ENCODE measurements at places on chromosomes 13 and 19.

GRCh38 chr19:33325920-33326319 is 23.6 kb upstream of the CEBPA start:
- DNase-seq = no peak

- DNase-seq = no peak
Observed at GRCh38 chr13:87778128-87778527, 107.0 kb downstream of the SLITRK5 start.

GRCh38 chr19:37973666-37974065 is 66.7 kb downstream of the SIPA1L3 start:
- no peak for DNase-seq

DNA sequence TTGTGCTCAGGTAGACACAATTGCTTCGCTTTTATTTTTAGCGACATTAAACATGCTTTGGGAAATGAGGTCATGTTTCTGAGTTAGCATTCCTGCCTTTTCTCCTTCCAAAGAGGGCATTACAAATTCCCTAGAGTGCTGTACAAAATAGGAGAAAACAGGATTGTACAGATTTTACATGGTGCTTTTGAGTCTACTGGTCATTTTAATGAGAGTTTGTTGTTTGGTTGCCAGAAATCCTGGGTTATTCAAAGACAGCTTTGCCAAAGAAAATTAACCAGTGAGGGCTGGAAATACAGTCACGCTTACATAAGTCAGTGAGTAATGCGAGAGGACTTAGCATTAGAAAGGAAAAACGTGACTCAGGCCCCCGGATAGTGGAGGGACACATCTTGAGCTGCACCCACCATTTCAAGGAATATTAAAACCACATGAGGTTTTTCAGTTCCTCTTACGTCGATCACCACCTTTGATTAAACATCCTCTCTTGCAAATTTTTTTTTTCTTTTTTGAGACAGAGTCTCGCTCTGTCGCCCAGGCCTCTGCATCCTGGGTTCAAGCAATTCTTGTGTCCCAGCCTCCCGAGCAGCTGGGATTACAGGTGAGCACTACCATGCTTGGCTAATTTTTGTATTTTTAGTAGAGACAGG is 55.4 kb downstream of the SACS start:
- DNase-seq = peak; percentile 81

- DNase-seq = no peak
Observed at GRCh38 chr13:99962242-99962641, 9.3 kb downstream of the ZIC5 start.

GRCh38 chr19:5822181-5822844 is 17.2 kb downstream of the FUT6 start:
- DNase-seq = no peak

GRCh38 chr13:114105521-114106225 is 26.8 kb downstream of the RASA3 start:
- DNase-seq = no peak

DNA sequence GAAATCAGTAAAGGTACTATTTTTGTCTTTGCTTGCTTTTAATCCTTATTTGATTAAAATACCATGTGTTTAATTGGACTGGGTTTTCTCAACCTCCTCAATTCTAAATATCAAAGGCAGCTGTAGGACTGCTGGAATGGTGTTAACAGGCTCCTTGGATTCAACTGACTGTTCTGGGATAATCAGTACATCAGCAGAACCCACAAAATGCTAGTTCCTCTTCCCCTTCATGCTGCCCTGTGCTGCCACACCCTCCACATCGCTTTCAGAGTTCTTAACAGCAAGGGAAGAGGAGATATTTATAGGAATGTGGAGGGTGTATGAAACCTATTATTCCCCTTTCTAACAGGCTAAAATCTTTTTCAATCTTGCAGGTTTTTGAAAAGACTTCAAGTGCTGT is 82.4 kb downstream of the KCTD12 start:
- DNase-seq = no peak

DNA sequence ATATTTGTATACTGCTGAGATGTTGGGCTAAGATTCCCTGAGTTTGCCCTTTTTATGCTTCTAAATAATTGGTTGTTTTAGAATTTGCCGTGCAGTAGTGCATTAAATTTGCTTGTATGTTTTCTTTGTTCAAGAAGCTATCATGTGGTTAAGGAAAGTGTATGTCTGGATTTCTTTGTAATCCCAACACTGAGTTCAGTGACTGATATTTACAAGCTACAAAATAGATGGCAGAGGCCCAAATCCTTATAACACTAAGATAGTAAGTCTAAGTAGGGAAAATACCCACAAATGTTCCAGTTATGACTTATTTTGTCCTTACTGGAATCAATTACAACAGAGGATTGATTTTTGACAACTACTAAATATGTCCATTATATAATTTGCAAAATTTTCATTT is 435.0 kb upstream of the KLF12 start:
- no peak for DNase-seq

DNA sequence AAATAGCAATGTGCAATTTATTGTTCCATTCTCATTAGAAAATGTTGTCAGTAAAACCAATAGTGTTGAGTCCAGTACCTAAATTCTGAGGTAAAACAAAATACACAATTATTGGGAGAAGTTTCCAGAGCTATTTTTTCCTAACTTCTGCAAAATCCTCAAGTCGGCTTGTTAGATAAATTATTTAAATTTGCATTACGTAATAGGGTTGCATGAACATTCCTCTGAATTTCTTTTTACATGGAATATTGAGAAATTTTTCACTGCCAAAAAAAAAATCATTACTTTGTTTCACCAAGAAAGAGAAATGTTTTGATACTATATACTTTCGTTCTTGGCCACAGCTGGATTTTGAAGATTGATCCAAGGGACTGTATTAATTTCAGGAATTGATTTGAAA is 1.5 kb downstream of the ZNF507 start:
- DNase-seq = no peak

DNA sequence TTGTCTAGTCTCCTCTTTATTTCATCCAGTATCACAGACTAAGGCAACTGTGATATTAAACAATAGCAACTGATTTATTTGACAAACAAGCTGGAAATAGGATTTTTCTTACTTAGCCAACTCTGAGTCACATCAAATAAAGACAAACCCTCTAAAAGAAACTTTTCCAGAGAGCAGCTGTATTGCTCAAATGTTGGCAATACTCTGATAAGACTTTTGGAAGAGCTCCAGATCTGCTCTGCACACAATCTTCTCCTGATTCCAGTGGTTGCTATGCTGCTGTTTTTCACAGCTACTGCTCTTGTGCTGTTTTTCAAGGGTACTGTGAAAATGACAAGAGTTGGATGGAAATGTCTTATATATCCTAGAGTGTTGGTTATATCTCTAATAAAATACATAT is 1479.2 kb downstream of the SLITRK5 start:
- no peak for DNase-seq

DNA sequence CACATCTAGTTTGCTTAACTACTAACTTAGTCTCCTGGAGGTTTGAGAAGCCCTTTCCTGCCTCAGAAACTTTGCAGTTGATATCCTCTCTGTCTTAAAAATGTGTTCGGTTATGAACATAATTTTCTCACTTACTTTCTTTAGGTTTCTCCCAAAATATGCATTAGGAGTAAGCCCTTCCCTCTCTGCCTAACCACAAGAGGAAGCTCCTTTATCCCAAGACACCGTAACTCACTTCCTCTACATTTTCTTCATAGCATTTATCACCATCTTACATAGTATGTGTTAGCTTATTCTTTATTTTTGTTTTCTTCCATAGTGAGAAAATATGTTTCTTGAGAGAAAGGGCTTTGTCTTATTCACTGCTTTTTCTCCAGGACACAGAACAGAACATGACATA is 952.5 kb upstream of the ATXN8OS start:
- DNase-seq = no peak

DNA sequence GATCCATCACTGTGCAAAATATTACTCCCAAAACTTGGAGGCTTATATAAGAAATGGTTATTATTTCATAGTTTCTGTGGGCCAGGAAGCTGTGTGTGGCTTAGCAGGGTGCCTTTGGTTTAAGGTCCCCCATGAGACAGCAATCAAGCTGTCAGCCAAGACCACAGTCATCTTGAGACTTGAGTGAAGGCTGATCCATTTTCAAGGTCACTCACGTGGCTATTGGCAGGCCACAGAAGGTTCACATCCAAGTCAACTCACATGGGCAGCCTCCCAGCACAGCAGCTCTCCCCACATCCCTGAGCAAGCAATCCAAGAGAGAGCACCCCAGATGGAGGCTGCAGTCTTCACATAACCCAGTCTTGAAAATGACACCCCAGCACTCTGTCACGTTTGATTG is 537.4 kb downstream of the MYO16 start:
- DNase-seq = no peak

GRCh38 chr13:105048677-105049076 is 1486.8 kb downstream of the EFNB2 start:
- no peak for DNase-seq

GRCh38 chr19:15282311-15282705 is 50.0 kb downstream of the BRD4 start:
- no peak for DNase-seq

DNA sequence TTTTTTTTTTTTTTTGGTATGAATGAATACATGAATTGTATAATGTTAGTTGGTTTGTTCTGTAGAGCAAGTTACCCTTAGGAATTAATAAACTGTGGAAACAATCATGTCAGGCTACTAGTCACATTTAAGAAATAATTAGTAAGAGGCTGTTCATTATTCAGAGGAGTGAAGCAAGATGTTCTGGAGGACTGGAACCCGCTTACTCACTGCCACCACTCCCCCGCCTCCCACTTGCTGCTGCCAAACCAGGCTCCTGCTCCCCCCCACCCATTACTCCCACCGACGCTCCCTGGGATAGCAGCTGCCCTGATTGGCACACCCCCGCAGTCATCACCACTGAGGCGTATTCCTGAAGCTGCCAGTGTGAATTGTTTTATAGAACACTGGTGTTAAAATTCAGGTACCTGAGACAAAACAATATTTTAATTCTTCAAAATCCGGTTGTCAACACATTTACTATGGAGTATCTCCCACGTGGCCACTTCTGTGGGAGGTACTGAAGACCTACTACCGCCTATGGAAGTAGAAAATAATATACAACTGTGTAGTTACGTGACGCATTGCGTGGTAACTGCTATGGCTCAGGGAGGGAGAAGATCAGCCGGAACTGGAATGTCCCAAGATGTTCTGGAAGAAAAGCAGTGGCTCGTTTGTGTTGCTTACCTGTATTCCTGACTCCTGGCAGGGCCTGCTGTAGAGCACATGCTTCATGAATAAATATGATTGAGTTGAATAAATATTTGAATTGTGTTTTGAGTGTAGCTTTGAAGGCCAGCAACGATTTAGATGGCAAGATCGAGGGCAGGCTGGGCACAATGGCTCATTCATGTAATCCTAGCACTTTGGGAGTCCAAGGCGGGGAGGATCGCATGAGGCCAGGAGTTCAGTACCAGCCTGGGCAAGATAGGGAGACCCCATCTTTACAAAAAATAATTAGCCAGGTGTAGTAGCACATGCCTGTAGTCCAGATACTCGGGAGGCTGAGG is 1.7 kb downstream of the DPY19L3 start:
- DNase-seq = peak; percentile 35

- peak; percentile 61 for DNase-seq
Observed at GRCh38 chr19:11693505-11694499, 44.9 kb downstream of the ZNF823 start.

DNA sequence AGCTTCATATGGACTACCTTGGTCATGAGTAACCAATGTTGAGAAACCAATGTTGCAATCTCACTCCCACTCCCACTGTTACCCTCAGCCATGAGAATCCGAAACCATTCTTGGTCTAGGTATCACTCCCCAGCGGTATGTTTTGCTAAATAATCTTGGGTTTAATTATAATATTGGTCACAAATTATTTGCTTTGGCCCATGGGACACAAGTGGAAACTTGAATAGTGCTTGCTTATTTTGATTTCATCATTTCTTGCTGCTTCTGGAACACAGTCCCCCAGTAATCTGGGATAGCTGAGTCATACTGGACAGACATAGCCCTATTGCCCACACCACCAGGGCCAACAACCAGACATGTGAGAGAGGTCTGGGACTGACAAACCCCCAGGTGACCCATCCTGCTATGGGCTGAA is 171.6 kb upstream of the IPO5 start:
- peak; percentile 4 for DNase-seq

- no peak for DNase-seq
Observed at GRCh38 chr13:30318026-30318425, 10.7 kb upstream of the KATNAL1 start.

- DNase-seq = no peak
Observed at GRCh38 chr13:41028051-41028450, 8.9 kb upstream of the ELF1 start.

DNA sequence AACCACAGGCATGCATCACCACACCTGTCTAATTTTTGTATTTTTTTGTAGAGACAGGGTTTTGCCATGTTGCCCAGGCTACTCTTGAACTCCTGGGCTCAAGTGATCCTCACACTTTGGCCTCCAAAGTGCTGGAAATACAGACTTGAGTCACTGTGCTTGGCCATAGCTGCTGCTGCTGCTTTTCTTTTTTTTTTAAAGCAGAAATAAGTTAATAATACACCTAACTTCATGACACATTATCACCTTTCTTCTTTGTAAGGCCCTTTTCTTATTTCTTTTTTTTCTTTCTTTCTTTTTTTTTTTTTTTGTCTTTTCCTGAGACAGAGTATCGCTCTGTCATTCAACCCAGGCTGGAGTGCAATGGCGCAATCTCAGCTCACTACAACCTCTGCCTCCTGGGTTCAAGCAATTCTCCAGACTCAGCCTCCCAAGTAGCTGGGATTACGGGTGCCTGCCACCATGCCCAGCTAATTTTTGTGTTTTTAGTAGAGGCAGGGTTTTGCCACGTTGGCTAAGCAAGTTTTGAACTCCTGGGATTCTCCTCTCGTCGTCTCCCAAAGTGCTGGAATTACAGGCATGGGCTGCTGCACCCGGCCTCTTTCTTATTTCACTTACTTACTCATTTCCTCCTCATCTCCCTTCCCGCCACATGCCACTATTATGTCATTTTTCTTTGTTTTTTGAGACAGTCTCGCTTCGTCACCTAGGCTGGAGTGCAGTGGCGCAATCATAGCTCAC is 8.7 kb downstream of the SHKBP1 start:
- DNase-seq = peak; percentile 76

GRCh38 chr13:61252213-61252612 is 163.4 kb downstream of the PCDH20 start:
- no peak for DNase-seq
